Stimulated activated CD8-positive, alpha-beta memory T cell treated with anti-CD3 and anti-CD28 coated beads, Interleukin-12 subunit alpha, Interleukin-12 subunit beta, amount 100 ng/mL, for 1 hour (primary cell): ENCODE measurements at places on chromosomes 13 and 19.

DNA sequence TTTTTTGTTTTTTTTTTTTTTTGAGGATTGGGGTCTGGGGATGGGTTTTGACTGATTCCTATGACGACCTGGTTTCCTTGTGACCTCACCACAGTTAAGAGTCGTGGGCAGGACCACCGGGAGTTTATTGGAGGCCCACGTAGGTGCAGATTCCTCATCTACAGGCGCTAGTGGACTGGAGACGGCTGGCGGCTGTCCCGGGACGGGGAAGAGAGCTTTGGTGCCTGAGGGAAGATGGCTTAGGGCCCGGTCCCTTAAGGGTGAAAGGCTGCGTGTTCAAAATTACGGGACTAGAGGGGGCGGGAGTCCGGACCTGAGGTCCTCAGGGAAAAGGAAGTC, 682 bp upstream of the TEAD2 start:
- DNase-seq = no peak

GRCh38 chr19:6098574-6098973, 11.7 kb downstream of the RFX2 start:
- no peak for DNase-seq

GRCh38 chr13:76621705-76622104, 264.5 kb downstream of the KCTD12 start:
- no peak for DNase-seq

GRCh38 chr13:35285677-35286076, 190.8 kb downstream of the MAB21L1 start:
- DNase-seq = no peak

DNA sequence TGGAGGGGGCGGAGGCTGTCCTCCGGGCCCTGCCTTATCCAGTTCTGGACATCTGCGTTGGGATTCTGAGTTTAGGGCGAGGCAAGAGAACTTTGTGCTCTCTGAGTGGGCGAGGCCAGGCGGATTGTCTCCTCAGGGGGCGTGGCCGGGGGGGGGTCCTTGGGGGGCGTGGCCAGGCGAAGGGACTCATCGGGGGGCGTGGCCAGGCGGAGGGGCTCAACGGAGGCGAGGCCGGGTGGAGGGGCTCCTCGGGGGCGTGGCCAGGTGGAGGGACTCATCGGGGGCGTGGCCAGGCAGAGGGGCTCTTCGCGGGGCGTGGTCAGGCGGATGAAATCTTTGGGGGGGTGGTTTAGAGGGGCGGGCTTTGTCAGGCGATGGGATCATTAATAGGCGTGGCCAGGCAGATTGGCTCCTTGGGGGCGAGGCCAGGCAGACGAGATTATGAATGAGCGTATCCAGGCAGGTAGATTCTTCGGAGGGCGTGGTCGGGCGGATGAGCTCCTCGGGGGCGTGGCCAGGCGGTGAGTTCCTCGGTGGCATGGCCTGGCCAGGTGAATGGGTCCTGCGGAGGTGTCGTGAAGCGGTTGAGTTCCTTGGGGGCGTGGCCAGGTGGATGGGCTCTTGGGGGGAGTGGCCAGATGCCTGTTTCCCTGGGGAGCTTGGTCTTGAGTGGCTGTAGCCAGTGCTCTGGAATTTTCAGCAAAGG, 10.3 kb upstream of the CACNG7 start:
- no peak for DNase-seq

GRCh38 chr19:12133069-12133468, 7.1 kb downstream of the ZNF20 start:
- no peak for DNase-seq

GRCh38 chr19:17035842-17036424, 9.3 kb upstream of the CPAMD8 start:
- no peak for DNase-seq

- no peak for DNase-seq
Observed at GRCh38 chr13:79491715-79492114, 10.8 kb downstream of the NDFIP2 start.

DNA sequence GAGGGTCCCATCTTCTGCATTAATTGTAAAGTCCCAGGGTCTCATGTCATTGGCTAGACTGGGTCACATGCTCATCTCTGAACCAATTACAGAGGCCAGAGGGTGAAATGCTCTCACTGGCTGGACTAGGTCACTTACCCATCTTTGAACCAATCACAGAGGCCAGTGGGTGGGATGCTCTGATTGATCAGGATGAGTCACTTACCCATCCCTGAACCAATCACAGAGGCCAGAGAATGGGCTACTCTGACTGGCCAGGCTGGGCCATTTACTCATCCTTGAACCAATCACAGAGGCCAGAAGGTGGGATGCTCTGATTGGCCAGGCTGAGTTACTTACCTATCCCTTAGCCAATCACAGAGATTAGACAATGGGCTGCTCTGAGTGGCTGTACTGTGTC, 5.3 kb downstream of the MISP start:
- no peak for DNase-seq

- DNase-seq = no peak
Observed at GRCh38 chr13:64127192-64127591, 2711.5 kb upstream of the PCDH20 start.

DNA sequence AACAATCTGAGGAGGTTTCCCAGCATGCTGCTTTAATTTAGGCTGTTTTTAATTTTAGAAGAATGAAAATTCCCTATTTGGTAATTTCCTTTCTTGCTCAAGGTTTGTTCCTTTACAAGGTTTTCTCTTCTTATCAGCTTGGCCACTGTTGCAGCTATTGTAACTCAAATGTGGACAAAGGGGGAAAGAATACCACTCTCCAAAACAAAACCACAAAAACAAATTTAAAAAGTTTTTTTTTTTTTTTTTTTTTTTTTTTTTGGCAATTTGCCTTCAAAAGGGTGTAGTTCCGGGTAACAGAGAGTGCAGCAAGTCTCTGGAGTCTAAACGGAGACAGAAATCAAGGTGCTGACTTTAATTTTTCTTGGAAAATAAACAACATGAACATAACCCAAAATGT, 306.4 kb upstream of the ARGLU1 start:
- DNase-seq = no peak

DNA sequence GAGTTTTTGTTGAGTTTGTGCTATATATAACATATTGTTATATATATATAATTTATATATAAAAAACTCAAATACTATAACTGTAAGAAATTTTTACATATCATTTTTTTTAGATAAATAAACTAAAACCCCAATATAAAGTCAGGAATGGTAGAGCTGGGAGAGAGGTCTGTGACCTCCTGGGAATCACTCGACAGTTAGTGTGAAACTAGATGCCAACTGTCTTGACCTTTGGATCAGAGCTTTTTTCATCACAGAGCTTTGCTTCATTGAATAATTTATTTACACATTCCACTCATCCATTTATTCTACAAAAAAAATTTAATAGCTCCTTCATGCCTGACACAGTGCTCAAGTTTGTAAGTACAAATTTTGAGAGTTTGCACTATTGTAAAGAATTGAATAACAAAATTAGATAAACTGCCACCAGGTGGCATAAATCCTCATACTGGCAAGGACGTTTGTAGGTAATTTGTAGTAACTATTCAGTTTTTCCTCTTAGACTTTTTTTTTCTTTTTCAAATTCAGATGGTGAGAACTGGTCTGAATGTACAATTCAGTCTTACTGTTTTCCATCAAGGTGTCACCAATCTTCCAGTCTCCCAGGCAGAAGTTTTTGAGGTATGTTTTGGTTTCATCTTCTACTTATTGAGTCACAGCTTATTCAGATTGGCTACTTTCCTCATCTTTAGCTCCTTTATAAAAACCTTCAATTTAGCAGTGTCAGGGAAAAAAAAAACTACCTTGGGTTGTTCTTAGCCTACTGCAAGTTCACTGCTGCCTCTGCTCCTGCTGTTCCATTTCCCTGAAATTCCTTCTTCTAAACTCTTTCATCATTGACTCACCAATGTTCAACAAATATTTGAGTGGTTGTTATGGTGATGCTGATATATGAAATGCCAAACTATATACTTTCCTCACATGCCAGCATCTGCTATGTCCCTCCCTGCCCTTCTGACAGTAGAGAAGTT, 28.7 kb downstream of the LACC1 start:
- DNase-seq = no peak

GRCh38 chr19:2087621-2088100, 8.5 kb downstream of the MOB3A start:
- no peak for DNase-seq

- no peak for DNase-seq
Observed at GRCh38 chr19:13062317-13062716, 40.3 kb downstream of the LYL1 start.
